Temporal lobe (tissue), 4 donors: ENCODE measurements at places on chromosomes 13 and 19. TPM values are rescaled to one million over a fixed set of nuclear protein-coding genes. Genes with fewer than 3 reads are reported as not detected.

The IL4I1 gene
- total RNA-seq = not detected

The KIR3DL2 gene
- not detected for total RNA-seq

The SBSN gene
- total RNA-seq = not detected

The CAPN12 gene
- total RNA-seq = 0.25 TPM

The CYP4F3 gene
- 0.25 TPM for total RNA-seq

The AKAP8 gene
- total RNA-seq = 10.8 TPM
